ENCODE measurements at places on chromosomes 7 and 10.

GRCh38 chr7:26667514-26668133 is 196.8 kb downstream of the SKAP2 start:
- no peak for DNase-seq

DNA sequence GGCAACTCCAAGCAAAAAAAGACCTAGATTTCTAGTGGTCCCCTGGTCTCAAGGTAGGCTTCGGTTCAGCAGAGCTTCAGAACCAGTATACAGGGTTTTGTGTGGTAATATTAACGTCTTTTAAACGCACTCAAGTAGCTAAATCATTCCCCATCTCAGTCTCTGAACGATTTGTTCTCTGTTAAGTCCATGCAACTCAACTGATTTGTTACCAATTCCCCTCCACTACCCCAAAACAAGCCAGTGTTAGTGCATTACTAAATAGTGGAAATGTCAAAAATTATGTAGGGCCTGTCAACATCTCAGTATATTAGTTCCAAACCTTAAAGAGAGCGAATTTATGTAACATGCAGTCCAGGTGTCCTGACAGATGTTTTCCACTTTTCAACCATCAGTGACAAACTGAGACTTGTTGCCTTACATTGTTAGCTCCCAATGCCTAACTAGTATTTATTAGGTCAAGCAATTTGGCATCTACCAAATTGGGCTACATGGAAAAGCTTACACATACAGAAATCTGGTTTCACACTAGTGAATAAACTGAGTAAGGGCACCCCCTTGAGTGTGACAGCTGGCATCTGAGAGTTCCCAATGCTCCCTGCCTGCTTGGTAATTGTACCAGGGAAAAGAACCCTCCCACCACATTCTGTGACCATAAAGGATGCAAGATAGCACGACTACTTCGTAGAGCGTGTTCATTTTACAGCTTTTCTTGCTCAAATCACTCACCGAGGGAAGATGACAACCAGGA is 12.2 kb downstream of the HNRNPA2B1 start:
- no peak for DNase-seq

DNA sequence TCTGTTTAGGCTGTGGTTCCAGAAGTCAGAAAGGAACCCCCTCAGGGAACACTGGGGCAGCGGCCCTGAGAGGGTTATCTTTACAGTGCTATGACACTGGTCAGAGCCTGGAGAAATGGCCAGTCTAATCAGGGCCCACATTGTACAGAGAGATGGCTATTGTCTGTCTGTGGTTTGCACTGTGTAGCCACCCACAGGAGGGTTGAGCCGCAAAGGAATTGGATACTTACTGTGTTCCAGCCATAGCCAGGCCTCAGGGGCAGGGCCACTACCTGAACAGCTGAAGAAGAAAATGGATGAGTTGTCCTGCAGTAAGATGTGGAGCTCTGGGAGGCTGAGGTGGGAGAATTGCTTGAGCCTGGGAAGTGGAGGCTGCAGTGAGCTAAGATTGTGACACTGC is 47.5 kb upstream of the PODXL start:
- DNase-seq = no peak

DNA sequence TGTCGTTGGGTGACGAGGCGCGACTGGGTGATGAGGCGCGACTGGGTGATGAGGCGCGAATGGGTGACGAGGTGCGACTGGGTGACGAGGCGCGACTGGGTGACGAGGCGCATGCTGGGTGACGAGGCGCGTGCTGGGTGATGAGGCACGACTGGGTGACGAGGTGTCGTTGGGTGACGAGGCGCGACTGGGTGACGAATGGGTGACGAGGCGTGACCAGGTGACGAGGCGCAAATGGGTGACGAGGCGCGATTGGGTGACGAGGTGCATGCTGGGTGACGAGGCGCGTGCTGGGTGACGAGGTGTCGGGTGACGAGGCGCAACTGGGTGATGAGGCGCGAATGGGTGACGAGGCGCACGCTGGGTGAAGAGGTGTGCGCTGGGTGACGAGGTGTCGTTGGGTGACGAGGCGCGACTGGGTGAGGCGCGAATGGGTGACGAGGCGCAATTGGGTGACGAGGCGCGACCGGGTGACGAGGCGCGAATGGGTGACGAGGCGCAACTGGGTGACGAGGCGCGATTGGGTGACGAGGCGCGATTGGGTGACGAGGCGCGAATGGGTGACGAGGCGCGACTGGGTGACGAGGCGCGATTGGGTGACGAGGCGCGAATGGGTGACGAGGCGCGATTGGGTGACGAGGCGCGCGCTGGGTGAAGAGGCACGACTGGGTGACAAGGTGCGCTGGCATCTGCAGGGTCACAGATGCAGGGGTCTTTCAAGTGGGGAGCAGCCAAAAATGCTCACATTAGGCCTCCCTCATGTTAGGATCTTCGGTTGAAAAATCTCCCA is 7.9 kb upstream of the NOM1 start:
- no peak for DNase-seq

GRCh38 chr10:103716206-103717160 is 138.9 kb downstream of the SH3PXD2A start:
- DNase-seq = no peak

DNA sequence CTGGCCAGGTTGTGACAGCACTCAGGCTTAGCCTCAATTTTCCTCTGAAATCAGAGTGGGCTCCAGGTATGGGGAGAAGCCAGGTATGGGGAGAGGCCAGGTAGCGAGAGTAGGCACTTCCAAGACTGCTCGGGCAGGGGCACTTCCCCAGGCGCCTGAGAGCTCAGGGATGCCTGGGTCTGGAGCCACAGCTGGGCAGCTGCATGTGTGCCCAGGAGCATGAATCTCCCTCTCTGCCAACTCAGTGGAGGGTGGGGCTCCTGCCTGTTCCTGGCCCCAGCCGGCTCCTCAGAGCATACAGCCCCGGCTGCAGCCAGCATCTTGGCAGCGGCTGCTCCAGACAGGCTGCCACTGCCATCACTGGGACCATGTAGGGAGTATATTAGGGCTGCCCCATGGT is 313.9 kb downstream of the AUTS2 start:
- DNase-seq = no peak

DNA sequence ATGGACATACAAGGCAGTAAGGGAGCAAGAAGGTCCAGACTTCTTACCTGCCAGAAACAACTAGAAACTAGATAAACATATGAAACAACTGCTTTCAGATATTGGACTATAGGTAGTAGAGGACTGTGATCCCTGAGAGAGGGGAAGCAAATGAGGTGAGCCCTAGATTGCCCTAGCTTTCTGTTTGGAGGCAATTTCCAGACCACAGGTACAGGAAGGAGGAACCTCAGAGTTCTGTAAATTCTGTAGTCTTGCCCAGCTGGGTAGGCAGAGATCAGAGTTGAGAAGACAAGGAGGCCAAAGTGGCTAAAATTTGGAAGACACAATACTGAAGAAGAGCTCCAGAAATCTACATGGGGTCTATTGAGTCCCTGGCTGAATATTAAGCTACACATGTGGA is 21.0 kb downstream of the CDK6 start:
- no peak for DNase-seq

DNA sequence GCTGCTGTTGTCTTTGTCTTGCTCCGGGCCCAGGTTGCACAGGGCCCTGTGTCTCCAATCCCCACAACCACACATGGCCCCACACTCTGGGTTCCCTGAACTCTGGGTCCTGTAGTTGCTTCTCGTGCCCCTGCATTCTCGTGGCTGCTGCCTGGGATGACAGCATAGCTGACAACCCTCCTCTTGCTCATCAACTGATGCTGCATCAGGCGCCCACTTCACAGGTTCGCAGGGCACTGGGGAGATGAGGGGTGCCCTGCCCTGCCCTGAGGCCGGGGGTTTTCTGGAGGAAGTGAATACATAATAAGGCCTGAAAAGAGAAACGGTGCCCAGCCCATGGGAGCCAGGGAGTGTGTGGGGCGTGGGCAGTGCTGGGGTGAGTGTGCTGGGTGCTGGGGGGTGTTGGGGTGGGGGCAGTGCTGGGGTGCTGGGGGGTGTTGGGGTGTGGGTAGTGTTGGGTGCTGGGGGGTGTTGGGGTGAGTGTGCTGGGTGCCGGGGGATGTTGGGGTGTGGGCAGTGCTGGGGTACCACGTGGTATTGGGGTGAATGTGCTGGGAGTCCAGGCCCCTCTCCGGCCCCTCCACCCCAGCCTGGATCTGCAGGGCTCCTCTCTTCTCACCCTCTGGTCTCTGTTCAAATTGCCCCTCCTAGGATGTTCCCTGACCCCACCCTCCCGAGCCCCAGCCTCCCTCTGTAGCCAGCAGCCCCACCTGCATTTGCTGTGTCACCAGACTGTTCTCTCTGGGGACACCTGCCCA is 2.0 kb upstream of the MTG1 start:
- no peak for DNase-seq

GRCh38 chr7:97479740-97480290 is 252.1 kb upstream of the TAC1 start:
- DNase-seq = no peak

GRCh38 chr7:922334-923107 is 32.0 kb downstream of the ADAP1 start:
- DNase-seq = no peak

DNA sequence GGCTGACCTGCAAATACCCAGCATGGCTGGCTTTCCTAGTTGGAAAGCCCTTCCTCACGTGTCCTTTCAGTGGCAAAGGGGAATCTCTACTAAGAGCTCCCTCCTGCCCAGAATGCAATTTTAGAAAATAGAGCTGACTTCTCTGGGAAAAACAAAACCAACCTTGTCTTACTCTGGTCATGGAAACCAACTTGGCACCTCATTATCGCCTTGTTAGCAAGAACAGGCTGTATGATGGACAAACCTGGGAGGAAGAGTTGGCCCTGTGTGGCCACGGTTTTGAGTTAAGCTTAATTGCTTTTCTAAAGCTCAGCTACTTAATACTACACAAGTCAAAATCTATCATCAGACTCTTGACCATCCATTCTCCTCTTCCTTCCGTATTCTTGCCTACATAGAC is 94.1 kb upstream of the PDCD4 start:
- DNase-seq = no peak

- DNase-seq = no peak
Measured at GRCh38 chr7:6500691-6501090, 50.6 kb downstream of the GRID2IP start.

DNA sequence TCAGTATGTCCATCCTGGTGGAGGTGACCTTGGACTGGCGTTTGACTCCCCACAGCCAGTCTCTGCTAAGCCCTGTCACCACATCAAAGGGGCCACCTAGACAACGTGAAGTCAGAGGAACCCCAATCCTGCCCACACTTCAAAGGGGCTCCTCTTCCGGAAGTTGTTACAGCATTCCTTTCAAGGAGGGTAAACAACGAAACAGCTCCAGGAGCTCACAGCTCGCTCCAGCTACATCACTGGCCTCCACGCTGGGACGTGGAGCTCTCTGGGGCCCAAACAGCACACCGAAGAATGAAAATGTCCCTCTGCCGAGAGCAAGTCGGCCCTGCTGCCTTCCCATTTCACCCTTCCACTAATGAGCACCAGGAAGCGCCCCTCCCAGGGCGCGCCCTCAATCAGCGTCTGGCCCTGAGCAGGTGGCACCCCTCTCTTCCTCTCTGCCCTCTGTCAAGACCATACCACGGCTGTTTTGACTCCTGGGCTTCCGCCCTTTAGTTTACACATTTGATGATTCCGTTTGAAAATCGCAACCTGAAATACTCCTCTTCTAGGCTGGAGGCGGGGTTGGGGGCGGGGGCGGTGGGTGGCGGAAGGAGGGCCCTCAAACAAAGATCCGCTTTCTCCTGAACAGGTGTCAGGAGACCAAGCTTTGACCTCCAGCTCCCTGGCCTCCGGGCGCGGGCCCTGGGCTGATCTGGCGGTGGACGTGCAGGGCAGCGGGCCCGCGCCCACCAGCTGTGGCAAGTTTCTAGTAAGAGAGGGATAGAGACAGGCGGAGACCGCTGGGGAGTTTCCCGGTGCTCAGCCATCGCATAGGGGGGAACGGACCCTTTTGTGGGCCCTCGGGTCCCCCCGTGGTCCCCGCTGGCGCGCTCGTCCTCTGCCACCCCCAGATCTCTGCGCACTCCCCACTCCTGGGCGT is 53.1 kb upstream of the KDM7A start:
- peak; percentile 45 for DNase-seq

DNA sequence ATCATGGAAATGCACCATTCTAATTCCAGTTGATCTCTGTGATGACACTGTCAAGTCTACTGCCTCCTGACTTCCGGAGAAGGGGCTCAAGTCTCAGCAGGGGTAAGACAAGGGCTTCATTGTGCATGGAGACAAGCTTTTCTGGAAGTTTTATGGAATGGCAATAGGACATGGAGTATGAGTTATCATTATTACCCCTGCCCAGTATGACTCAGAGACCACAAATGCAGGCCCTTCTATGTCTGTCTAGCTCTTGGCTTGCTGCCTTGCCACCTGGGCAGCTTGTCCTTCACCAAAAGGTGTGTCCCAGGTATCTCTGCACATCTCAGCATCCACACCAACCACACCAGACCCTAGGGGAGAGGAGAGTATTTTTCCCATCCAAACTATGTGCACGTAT is 34.9 kb upstream of the KIAA1217 start:
- DNase-seq = no peak

- no peak for DNase-seq
Measured at GRCh38 chr10:11724938-11725776, 17.0 kb upstream of the ECHDC3 start.

DNA sequence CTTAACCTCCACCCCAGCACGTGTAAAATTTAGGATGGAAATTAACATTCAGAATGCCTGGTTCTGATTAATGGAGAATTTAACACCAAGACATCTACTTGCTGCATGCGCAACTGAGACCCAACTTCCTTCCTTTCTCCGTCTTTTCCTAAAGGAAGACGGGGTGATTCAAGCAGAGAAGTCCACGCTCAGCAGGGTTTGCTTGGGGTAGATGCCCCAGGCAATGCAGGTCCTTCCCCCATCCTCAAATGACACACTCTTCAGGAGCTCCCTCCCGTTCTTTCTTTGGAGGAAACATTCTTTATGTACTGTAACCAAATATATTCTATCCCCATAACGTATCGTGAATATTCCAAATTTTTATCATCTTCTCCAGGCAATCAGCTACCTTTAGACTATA is 47.0 kb downstream of the FAM171A1 start:
- no peak for DNase-seq

DNA sequence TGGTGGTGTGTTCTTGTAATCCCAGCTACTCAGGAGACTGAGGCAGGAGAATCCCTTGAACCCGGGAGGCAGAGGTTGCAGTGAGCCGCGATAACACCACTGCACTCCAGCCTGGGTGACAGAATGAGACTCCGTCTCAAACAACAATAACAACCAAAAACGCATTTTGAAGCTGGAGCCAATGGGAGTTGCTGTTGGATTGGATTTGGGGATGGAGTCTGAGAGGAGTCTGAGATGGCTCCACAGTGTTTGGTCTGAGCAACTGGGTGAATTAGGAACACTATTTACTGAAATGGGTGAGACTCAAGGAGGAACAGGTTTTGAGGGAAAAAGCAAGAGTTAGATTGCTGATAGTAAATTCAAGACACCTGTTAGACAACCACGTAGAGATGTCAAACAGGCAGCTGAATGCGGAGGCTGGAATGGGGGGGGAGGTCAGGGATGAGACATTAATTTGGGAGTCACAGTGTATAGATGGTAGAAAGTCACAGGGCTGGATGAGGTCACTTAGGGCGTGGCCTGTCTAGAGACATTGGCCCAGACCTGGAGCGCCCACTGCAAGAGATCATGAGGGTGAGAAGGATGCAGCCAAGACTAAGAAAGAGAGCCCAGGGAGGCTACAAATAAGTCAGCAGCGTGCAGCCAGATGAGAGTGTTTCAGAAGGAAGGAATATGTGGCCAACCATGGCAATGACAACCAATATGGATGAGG is 56.4 kb downstream of the CYCS start:
- no peak for DNase-seq

Data from activated CD4-positive, CD25-positive, alpha-beta regulatory T cell treated with anti-CD3 and anti-CD28 coated beads, Interleukin-2, amount 50 U/mL, for 16 hours (primary cell).